ENCODE measurements at places on chromosomes 1 and 21.

DNA sequence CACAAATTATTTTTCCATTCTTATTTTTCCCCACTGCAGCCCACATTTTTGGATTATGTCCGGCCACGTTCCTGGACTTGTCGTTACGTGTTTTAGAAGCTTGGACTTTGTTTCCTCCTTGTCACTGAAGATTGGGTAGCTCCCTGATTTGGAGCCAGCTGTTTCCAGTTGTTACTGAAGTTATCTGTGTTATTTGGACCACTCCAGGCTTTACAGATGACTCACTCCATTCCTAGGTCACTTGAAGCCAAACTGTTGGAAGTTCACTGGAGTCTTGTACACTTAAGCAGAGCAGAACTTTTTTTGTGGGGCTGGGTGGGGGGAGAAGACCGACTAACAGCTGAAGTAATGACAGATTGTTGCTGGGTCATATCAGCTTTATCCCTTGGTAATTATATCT is 12.2 kb upstream of the AXDND1 start:
- DNase-seq, result no peak

DNA sequence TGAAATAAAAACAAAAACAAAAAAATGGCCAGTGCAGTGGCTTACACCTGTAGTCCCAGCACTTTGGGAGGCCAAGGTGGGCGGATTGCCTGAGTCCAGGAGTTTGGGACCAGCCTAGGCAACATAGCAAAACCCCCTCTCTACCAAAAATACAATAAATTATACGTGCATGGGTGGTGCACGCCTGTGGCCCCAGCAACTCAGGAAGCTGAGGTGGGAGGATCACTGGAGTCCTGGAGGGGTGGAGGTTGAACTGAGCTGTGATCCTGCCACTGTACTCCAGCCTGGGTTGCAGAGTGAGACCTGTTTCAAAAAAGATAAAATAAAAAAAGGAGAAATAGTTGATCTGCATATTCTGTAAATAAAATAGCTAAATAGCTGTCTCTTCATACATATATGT is 41.2 kb downstream of the HS2ST1 start:
- DNase-seq, result no peak

GRCh38 chr21:42597487-42598158 is 55.8 kb upstream of the PDE9A start:
- DNase-seq, result no peak

GRCh38 chr1:68143633-68144032 is 88.7 kb downstream of the WLS start:
- no peak for DNase-seq

DNA sequence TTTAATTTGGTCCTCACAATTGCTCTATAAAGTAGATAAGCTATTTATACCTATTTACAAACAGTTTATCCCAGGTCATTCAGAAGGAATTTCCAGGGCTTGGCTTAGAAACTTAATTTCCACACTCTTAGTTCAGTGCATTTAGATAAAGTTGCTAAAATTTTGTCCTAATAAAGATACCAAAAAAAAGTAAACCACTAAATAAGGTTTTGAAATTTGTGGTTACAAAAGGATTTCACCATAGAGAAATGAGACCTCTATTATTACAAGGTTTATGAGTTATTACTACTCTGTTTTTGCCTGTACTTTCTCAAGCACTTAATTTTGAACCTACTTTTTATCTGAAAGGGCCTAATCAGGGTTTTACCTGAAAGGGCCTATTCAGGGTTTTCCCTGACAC is 22.4 kb downstream of the PTPN22 start:
- DNase-seq, result no peak

Measured in NT2/D1 (cell line).